ENCODE measurements at places on chromosomes 11 and 22.

GRCh38 chr11:66891851-66892660 lies 35.2 kb downstream of the LRFN4 start:
- peak; percentile 62 for DNase-seq

DNA sequence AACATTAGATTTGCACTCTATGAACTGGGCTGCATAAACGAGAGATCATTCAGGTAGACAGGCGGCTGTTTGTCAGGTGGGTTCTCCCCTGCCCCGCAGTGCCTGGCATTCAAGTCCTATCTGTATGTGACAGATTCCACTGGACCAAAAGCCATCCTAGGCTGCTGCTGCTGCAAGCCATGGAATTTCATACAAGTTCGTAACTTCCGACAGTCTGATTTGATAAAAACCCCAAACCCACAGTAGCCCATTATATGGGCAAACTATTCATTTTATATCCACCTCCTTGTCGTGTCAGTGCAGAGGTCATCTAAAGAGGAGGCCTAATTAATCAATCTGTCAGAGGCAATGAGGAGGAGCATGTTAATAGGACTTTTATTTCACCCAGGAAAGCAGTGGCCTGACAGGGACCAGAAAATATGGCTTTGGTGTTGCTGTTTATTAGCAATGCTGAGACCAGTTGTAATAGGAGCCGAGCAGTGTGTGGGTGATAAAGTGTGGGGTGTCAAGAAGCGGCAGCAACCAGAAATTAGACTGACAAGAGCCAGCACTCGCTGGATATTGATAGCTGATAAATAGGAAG lies 124.2 kb downstream of the ARL14EP start:
- DNase-seq: no peak

DNA sequence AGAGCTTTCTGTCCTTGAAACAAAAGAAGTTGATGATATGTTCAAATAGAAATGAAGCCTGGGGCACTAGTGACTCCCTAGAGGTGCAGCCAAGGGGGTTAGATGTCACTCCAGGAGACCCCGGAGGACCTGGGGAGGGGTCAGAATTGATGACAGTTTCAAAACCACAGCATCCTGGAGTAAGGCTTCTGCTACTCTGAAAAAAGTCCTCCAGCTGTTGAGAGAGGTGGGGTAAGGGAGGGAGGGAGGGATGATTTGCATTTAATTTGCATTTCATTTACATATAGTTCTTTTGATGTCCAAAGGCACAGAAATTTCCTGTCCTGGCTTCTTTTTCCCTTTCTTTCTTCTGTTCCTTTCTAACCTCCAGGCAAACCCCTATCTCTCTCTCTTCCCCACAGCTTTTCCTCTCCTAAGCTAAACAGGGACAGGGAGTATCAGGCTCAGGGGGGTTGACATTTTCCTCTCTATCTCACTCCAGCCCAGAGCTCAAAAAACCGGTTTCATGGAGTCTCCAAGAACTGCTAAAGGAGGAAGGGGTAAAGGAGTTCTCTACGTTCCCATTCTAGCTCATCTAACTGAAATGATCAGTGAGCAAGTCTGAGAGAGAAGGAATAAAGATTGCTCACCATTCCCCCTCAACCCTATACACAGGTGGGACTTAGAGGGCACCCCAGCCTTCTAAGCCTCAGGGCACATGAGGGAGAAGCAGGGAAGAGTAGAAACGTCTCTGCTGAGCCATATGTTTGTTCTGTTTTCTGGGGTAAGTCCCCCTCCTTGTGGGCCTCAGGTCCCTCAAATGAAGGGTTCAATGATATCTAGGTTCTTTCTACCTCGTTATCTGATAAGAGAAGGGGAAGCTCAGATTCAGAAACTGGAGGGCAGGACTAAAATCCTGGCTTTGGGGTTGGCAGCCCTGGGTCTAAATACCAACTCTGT lies 3.5 kb upstream of the POU2F3 start:
- DNase-seq: peak; percentile 44

DNA sequence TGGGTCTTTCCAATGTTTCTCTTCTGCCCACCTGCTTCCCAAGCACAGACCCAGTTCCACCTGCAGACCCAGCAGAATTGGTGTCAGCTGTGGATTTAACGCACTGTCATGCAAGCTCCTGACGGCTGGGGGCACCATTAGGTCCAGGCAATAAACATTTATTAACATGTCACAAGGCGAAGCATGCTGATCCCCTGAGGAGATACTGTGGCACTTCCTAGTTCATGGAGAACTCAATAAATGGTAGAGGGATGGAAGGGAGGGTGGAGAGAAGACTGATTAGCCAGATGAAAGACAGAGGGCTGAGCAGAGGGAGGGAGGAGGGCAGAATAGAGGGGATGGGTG lies 68.3 kb upstream of the TSPAN18 start:
- peak; percentile 33 for DNase-seq

DNA sequence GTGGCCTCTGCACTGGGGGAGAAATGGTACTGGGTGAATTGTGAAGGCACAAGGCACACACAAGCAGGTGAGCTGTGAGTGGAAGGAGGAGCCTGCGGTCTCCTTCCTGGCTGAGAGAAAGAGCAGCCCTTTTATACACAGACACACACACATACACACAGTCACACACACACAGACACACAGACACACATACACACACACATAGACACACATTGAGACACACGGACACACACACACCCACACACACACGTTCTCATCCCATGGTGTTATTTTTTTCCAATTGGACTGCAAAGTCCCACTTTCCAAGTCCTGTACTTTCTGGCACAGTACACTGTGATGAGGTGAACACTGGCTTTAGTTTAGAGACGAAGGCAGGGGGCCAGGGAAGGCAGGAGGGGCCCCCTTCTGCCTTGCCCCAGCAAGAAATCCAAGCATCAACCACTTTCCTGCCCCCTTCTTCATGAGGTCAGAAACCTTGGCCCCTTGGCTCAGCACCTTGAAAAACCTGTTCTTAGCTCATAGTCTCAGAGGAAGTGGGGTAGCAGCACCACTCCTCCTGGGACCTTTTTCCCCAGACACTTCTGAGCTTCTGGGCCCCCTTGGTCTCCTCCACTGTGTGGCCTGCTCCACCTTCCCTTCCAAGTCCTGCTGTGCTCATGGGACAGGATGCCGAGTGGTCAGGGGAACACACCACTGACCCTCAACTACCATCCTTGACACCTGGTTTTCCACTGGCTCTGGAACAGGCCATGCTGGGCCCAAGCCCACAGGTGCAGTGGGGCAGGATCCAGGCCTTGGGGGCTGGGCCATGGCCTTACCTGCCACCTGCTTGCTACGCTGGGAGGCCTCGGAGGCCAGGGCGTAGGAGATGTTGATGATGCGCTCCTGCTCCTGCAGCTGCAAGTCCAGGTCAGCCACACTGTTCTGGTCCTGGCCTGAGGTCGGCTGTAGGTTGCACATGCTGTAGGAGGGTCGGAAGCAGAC lies 43.8 kb downstream of the C11orf58 start:
- peak; percentile 31 for DNase-seq

GRCh38 chr11:65766535-65766934 lies 14.2 kb downstream of the AP5B1 start:
- DNase-seq: peak; percentile 52

GRCh38 chr11:108758458-108758857 lies 93.6 kb downstream of the DDX10 start:
- no peak for DNase-seq

DNA sequence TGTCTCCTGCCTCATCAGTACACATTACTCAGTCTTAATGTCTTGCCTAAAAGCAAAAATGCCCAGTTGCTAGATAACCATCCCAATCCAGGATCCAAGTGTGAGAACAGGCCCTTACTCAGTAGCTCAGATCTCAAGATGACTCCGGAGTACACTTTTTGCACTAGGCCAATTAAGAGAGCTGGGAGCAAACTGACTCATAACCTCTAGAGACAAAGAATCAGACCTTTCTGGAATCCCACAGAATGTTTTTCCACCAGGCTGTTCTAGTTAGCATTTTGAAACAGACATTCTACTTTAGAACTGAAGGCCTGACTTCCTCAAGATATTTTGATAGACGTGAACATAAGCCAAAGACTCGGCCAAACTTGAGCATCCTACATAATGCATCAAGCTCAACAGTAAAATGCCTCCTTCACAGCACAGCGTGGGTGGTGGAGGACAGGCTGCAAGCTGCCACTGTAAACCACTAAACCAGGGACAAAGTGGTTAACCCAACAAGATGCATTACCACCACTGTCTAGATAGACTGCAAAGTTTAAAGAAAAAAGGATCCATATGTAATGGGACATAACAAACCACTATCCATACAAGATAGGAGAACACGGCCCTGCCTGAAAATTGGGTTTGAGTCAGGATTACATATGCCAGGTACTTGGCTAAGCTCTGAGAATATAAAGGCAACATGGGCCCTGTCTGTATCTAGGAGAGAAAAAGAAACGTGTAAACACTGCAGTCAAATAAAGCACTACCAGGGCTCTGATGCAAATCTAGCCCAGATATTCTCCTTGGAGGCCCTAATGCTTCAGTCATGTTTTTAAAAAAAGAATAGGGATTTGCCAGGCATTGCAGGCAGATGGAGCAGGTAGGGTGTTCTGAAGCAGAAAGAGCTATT lies 48.3 kb downstream of the MYH9 start:
- no peak for DNase-seq

DNA sequence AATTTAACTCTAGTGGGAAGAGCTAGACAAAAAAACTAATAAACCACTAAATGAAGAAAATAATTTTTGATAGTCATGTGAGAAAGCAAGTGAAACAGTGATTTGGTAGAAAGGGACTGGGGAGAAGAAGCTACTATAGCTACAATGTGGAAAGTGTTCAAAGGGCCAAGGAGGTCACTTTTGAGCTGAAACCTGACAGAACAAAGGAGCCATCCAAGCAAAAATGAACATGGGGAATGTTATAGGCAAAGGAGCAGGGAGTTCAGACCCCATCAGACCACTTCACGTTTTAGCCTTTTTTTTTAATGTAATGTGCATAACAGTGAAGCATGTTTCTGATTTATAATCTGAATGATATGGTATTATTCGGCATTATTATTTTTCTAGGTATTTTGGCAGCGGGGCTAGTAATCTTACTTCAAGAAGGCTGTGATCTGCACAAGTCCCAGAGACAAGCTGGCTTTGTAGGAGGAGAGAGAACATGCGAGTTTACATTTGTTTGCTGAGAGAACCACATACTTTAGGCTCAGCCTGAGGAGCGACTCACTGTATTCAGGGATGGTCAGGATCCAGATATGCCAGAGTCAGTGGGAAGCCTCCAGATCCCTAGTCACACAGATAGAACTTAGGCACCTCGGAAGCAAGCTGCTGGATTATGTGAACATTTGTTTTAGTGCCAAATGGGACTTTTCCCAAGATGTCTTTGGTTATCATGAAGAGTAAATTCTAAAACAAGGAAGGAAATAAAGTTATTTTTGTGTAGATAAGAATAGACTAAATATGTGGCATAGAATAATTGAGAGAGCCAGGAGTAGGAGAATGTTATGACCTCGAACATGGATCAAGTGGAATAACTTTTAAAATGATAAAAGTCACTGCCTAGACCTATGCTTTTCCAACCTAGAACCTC lies 118.6 kb downstream of the TRIM44 start:
- DNase-seq: no peak

- no peak for DNase-seq
Measured at GRCh38 chr11:87398931-87399330, 361.2 kb downstream of the TMEM135 start.

DNA sequence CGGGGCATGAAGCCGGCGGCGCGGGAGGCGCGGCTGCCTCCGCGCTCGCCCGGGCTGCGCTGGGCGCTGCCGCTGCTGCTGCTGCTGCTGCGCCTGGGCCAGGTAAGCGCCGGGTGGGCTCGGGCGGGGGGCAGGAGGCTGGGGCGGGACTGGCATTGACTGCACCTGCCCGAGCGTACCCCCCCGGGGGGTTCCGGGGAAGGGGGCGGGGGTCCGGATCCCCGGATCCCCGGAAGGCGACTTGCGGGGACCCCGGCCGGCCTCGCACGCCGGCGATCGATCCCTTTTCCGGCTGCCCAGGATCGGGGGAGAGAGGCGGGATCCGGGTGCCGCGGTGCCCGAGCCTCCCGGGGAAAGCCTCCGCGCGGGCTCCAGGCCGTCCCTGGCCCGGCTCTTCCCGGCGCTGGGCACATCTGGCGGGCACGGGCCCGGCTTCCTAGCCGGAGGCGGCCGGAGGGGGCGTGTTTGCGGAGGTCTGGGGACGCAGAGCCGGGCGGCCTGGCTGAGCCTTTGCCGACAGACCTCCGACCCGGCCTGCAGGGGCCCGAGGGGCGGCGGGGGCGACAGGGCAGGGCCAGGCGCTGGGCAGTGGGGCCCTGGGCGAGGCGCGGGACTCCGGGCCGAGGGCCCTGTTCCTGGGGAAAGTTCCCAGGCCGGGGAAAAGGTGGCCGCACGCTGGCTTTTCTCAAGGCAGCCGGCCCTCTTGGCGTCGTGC lies 705 bp downstream of the PTPRJ start:
- DNase-seq: peak; percentile 50

- no peak for DNase-seq
Measured at GRCh38 chr11:35042913-35043312, 96.1 kb upstream of the CD44 start.

GRCh38 chr11:31874631-31875191 lies 63.6 kb upstream of the PAX6 start:
- DNase-seq: peak; percentile 15

- no peak for DNase-seq
Measured at GRCh38 chr11:40537734-40538133, 921.7 kb downstream of the LRRC4C start.

GRCh38 chr11:123690485-123690884 lies 36.1 kb upstream of the SCN3B start:
- no peak for DNase-seq

DNA sequence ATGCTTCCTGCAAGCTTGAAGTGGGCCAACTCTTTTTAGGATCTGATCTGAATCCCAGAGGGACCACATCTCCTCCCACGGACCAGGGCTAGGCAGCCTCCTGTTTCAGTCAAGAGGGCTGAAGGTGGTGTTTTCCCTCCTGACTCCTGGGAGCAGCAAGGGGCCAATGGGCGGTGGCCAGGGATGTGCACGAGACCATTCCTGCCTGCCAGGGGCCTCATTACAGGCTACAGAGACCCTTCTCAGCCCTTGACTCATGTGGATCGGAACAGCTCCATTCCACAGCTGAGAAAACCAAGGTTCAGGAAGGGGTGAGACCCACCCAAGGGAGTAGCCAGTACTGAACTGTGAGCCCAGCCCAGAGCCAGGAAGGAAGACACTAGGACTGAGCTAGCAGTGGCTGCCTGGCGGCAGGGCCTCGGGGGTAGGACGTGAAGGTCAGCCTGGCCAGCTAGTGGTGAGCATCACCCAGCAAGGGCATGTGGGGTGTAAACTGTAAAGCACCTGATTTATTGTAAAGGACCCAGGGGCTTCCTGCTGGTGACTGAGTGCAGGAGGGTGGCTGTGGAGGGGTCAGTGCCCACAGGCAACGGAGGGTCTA lies 3.4 kb upstream of the P2RY6 start:
- no peak for DNase-seq

- DNase-seq: peak; percentile 93
Measured at GRCh38 chr11:133834682-133835592, 10.4 kb downstream of the SPATA19 start.

DNA sequence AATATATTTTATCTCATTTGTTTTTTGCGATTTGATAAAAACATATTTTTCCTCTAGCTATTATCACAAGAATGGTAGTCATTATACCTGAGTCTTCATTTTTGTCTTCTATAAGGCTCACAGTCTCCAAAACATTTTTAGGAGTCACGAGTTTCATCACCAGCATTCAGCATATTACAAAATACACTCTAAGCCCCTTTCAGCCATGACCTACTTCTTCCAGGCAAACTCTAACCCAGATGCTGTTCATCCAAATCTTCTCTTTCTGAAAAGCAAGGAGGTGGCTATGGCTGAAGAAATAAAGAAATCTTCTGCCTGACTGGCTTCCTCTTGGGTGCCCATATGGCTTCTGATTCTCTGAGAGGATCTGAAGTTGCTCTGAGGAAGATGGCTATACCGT lies 35.7 kb upstream of the USP47 start:
- DNase-seq: no peak
